ENCODE measurements at places on chromosomes 12 and 14.
A peak's percentile ranks its signal among the peaks of the same experiment; 100 is the strongest.

GRCh38 chr12:11794751-11795150 is 145.3 kb downstream of the ETV6 start:
- no peak for DNase-seq

GRCh38 chr12:3097836-3098235 is 20.7 kb downstream of the TSPAN9 start:
- no peak for DNase-seq

DNA sequence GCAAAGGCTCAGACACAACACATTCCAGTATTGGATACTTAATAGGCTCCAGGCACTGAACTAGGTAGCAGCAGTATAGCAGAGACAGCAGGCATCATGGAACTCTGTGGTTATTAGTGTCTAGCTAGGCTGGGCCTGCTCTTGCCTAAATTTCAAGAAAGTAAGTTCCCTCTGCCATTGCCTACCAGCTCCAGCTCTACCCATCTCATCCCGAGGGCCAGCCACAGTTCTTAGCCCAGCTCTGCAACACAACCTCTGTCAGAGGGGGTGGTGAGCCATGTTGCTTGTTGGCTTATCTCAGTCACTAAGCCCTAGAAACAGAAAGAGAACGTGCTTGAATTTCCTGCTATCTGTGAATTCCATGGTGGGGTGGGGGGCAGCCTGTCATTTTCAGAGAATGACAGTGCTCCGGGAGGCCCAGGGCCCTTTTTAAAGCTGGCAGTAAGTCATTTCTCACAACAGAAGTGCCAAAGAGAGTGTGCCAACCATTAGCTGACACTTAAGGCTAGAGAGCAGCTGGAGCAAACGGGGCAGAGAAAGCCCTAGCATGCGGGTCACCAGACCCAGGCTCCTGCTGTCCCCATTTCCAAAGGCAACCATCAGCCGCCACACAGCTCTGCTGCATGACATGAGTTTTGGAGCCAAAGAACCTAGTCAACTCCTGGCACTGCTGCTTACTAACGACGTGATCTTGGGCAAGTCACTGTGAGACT is 105.9 kb downstream of the PRMT8 start:
- no peak for DNase-seq

DNA sequence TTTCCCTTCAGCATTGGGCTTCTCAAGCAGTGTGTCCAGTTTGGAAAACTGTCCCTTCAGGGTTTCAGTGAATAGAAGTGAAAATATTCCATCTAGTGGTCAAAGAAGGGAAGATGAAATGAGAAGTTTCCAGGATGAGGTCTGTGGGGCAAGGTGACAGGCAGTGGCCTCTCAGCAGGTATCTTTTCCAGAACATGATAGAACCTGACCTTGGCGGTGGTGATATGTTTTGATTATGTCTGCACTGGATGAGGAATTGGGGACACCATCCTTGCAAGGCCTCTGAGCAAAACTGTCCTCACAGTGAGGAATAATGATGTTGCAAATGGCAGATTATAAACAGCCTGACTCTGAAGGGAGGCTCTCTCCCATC is 4.7 kb downstream of the GPX2 start:
- DNase-seq, result no peak

GRCh38 chr14:58836303-58836974 is 198.7 kb downstream of the DACT1 start:
- DNase-seq, result no peak

- DNase-seq, result no peak
Observed at GRCh38 chr14:27553790-27554189, 956.0 kb upstream of the NOVA1 start.

- no peak for DNase-seq
Observed at GRCh38 chr12:98513379-98514322, 1.7 kb upstream of the TMPO start.

DNA sequence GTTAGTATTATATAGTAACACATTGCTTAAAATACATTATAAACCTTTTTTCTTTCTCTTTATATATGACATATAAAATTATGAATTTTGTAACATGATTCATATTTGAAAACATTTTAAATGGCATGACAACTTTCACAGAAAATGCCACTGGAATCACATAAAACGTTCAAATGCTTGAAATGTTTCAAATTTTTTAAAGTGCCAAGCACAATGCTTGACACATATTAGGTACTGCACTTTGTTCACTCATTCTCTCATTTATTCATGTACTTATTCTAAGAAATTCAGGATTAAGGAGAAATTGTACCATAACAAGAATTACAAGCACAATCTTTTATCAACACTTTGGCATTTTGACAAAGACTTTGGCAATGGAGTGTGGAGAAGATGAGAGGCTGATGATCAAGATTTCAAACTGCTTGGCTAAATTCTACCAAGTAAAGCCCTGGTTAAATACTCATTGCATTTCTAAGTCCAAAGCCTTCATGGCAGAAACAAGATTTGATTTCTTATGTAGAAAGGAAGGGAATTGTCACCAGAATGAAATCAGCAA is 232.2 kb downstream of the C12orf50 start:
- no peak for DNase-seq

DNA sequence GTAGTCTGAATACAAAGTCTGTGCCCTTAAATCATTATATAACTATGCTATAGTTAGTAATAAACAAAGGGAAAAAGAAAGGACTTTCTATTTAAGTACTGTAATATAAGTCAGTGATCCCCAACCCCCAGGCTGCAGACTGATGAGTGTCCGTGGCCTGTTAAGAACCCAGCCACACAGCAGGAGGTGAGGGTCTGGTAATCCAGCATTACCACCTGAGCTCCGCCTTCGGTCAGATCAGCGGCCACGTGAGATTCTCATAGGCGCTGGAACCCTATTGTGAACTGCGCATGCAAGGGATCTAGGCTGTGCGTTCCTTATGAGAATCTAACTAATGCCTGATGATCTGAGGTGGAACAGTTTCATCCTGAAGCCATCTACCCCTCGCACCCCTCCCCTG is 15.7 kb downstream of the NFYB start:
- no peak for DNase-seq

DNA sequence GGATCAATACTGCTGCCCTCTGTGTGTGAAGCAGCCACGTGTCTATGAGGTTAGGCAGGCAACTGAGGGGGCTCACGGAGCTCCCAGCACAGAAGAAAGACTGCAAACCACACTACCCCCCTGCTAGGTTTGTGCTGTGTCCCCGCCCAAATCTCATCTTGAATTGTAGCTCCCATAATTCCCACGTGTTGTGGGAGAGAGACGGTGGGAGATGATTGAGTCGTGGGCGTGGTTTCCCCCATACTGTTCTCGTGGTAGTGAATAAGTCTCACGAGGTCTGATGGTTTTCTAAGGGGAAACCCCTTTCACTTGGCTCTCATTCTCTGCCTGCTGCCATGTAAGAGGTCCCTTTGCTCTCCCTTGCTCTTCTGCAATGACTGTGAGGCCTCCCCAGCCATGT is 68.6 kb downstream of the ACTN1 start:
- no peak for DNase-seq

GRCh38 chr14:52078095-52078531 is 9.3 kb upstream of the NID2 start:
- no peak for DNase-seq

DNA sequence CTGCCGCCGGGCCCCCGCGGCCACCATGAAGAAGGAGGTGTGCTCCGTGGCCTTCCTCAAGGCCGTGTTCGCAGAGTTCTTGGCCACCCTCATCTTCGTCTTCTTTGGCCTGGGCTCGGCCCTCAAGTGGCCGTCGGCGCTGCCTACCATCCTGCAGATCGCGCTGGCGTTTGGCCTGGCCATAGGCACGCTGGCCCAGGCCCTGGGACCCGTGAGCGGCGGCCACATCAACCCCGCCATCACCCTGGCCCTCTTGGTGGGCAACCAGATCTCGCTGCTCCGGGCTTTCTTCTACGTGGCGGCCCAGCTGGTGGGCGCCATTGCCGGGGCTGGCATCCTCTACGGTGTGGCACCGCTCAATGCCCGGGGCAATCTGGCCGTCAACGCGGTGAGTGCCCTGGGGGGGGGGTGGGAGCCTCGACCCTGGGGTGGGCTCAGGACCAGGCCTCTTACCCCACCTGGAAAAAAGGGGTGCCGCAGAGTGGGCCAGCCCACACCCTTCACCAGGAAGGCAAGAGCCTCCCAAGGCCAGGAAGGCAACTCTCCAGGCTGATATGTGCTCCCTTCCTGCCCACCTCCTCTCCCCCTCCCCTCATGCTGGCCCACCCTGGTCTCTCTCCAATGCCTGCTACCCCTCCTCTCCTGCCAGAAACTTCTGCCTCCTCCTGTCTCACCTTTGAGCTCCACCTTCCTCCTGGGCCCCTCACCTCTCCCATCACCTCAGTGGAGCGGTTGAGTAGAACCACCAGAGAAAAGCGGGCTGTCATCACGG is 507 bp downstream of the AQP5 start:
- DNase-seq, result no peak

- DNase-seq, result no peak
Observed at GRCh38 chr14:91831337-91831736, 36.0 kb downstream of the TC2N start.

GRCh38 chr12:9449181-9449580 is 158.5 kb downstream of the KLRB1 start:
- no peak for DNase-seq

DNA sequence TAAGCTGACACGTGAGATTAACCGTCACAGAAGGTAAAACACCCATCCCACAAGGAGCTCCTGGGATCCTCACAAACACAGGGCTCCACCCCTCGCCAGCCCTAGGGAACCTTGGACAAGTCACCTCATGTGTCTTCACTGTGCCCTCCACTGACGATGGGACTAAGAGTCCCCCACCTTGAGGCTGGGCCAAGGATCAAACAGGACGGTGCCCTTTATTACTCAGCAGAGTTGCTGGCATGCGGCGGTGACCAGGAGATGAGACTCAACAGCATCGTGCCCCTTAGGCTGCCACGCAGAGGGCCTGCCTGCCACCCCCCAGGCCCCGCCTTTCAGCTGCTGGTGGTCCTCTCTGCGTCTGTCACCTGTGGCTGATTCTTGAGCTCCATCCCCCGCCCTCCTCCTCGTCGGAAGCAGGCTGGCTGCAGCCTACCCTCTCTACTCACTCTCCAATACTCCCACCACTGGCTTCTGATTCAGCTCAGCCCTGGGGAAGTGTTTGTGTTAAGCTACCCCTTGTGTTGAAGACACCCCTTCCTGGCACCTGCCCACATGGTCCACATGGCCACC is 105.2 kb downstream of the DICER1 start:
- no peak for DNase-seq

DNA sequence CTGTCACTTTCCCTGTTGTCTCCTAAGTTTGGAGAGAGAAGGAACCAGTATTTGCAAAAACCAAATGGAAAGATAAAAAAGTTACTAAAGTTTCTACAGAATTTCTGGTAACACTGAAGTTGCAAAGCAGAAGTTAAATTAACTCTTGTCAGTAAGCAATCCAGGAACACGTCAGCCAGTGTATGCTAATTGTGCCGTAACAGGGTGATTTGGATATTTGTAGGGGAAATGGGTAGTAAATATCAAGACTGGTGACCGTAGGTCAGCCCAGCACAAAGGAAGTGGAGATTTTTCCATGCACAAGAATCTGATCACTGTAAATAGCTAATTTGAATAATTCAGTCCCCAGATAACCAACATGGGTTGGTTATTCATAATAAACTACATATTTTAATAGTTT is 2.3 kb downstream of the CDKN1B start:
- DNase-seq, result peak; percentile 23

DNA sequence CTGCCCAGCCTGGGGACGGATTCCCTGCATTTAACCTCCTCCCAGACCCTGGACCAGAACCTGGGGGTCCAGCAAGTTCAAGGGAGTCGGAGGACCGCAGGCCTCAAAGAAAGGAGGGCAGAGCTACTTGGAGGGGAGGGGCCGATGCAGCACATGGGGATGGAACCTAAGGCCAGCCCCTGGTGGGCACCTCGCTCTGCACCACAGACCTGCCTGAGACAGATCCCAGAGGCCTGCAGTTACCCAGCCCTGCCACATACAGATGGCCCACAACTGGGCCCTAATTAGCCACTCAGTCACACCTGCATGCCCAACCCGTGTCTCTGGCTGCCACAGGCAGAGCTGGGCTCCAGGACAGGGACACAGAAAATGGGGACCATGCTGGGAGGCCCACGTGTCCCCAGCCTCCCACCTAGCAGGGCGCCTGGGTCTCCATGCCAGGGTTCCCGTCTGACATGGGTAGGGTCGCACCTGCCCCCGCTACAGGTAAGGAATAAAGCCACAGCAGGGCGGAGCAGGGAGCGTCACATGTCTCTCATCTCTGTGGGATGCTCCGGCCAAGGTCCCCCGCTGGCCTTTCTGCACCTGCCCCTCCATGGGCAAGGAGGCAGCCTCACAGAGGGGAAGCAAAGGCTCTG is 16.7 kb downstream of the AKT1 start:
- no peak for DNase-seq

GRCh38 chr14:74488786-74489397 is 4.2 kb downstream of the NPC2 start:
- DNase-seq, result peak; percentile 41

DNA sequence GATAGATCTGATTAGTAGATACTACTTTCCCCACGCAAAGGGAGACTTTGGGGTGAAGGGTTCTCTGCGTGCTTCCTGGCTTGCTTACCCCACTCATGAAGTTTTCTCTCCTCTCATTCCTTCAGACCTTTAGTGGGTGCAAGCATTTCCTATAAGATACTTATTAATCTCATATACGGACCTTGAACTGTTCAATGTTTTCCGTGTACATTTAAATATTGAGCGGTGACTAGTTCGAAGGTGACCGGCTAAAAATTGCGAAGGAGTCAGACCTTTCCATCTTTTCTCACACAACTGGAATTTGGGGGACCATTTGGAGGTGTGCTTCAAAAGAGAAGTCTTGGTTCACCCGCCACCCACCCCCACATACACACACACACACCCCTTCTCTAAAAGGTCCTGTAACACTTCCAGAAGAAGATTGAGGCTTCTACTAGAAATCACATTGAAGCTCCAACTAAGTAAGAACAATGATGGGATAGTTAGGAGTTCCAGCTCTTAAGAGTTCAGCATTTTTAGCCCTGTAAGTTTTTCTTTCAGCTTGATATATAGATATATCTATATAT is 6.1 kb upstream of the FOXG1 start:
- no peak for DNase-seq

DNA sequence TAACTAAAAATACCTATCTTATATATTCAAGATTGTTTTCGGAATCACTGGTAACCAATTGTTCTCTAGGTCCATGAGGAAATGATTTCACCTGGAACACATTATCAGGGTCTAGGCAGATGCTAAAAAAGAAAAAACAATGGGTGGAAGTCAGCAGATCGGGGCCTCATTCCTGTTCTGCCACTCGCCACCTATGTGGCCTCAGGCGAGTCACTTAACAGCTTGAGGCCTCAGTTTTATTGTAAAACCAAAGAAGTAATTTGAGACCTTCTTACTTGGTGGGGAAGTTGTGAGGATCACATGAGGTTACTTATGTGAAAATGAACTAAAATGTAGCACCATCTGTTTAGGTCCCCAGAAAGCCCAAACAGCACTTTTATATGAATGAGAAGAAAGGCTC is 6.2 kb upstream of the RNASE10 start:
- DNase-seq, result no peak

GRCh38 chr14:69483765-69484443 is 624 bp upstream of the PLEKHD1 start:
- no peak for DNase-seq

GRCh38 chr14:31419179-31419966 is 977 bp downstream of the HEATR5A start:
- DNase-seq, result no peak

Measured in CD4-positive, alpha-beta T cell treated with Interleukin-15 for 4 hours (primary cell).